Mesothelial cell of epicardium (in vitro differentiated cells): ENCODE measurements at places on chromosomes 16 and 17. TPM values are rescaled to one million over a fixed set of nuclear protein-coding genes. Genes with fewer than 3 reads are reported as not detected.
A peak's percentile ranks its signal among the peaks of the same experiment; 100 is the strongest.

- H3K27me3 ChIP-seq, result no peaks in the 10 kb centered on the region
- H3K4me1 ChIP-seq, result peaks cover 7% of the 10 kb centered on the region
- H3K27ac ChIP-seq, result no peak overlapping the region
- no peak for DNase-seq
- no peak overlapping the region for H3K4me3 ChIP-seq
- peaks cover 21% of the 10 kb centered on the region for H3K36me3 ChIP-seq
Measured at GRCh38 chr16:3513892-3514583, 13.2 kb downstream of the CLUAP1 start.

GRCh38 chr16:75621170-75621477 lies 2.0 kb downstream of the ADAT1 start:
- peaks cover 22% of the 10 kb centered on the region for H3K36me3 ChIP-seq
- H3K4me3 ChIP-seq, result peak overlapping the region; percentile 95
- H3K27me3 ChIP-seq, result no peaks in the 10 kb centered on the region
- DNase-seq, result no peak

DNA sequence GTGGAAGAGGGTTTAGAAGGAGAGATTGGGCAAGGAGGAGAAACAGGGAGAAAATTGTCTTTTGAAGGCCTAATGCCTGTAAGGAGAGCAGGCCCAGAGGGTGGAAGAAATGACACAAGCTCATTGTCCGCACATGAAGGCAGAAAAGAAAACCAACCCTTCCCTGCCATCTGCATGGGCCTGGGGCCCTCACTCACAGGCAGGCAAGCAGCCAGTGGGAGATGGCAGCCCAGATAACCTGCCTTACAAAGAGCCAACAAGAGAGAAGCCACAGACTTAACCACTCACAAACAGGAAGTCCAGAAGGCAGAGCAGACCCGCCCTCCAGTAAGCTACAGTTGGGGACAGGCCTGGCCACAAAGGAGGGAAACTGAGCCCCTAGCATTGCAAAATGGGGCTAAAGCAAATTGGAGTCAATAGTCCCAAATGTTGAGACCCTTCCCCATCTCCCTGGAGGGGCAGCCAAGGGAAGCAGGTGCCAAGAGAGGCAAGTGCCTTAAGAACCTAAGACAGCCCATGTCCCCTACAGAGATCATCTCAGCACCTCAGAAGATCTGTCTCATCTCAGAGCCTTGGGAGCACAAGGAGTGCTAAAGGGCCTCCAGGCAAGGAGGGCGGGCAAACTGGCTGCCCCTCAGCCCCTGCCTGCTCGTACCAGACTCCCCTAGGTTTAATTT lies 7.3 kb upstream of the TSPOAP1 start:
- no peaks in the 10 kb centered on the region for H3K36me3 ChIP-seq
- no peak for DNase-seq
- H3K4me1 ChIP-seq, result peaks cover 40% of the 10 kb centered on the region
- H3K27ac ChIP-seq, result peak overlapping the region; percentile 23
- no peak overlapping the region for H3K4me3 ChIP-seq

GRCh38 chr17:77637818-77638575 lies 320.5 kb upstream of the TNRC6C start:
- H3K27ac ChIP-seq, result no peak overlapping the region
- peaks cover 6% of the 10 kb centered on the region for H3K4me1 ChIP-seq
- H3K4me3 ChIP-seq, result no peak overlapping the region
- H3K36me3 ChIP-seq, result no peaks in the 10 kb centered on the region
- peaks cover 40% of the 10 kb centered on the region for H3K27me3 ChIP-seq

- no peaks in the 10 kb centered on the region for H3K36me3 ChIP-seq
- H3K4me3 ChIP-seq, result no peak overlapping the region
- DNase-seq, result no peak
- no peaks in the 10 kb centered on the region for H3K27me3 ChIP-seq
- no peak overlapping the region for H3K27ac ChIP-seq
Measured at GRCh38 chr16:22786691-22787090, 27.3 kb upstream of the HS3ST2 start.

ITGA3 gene
- 133 to 149 TPM (median 143 TPM) in 3 replicates for total RNA-seq

GRCh38 chr16:19071811-19072777 lies 4.7 kb downstream of the COQ7 start:
- H3K27ac ChIP-seq, result no peak overlapping the region
- peaks cover 20% of the 10 kb centered on the region for H3K36me3 ChIP-seq
- no peaks in the 10 kb centered on the region for H3K27me3 ChIP-seq
- peaks cover 14% of the 10 kb centered on the region for H3K4me1 ChIP-seq
- DNase-seq, result no peak

GRCh38 chr16:18068477-18068876 lies 268.1 kb downstream of the NPIPA8 start:
- no peak for DNase-seq
- peaks cover 15% of the 10 kb centered on the region for H3K27me3 ChIP-seq
- no peak overlapping the region for H3K27ac ChIP-seq
- H3K36me3 ChIP-seq, result no peaks in the 10 kb centered on the region

C17orf78 gene
- not detected in 3 replicates for total RNA-seq

NACA2 gene
- total RNA-seq, result not detected in 3 replicates
